RWPE2 (cell line): ENCODE measurements at places on chromosomes 2 and 18.

DNA sequence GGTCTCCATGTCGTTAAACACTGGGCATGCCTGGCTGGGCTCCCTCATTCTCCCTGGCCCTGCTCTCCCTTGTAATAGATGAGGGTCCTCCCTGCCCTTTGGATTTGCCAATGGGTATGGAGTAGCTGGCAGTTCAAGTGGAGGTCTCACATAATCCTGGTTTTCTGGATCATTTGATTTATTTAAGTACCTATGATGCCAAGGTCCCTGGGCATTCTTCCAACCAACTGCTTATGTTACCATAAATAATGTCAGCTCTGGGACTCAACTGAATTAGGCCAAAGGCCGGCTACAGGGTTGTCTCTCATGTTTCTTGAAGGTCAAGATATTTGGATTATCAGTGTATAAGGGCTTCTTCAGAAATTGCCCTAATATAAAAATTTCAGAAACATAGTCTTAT, 104.9 kb upstream of the LYPD6 start:
- DNase-seq = no peak

- no peak for DNase-seq
Measured at GRCh38 chr18:13541621-13542519, 184.5 kb downstream of the FAM210A start.

DNA sequence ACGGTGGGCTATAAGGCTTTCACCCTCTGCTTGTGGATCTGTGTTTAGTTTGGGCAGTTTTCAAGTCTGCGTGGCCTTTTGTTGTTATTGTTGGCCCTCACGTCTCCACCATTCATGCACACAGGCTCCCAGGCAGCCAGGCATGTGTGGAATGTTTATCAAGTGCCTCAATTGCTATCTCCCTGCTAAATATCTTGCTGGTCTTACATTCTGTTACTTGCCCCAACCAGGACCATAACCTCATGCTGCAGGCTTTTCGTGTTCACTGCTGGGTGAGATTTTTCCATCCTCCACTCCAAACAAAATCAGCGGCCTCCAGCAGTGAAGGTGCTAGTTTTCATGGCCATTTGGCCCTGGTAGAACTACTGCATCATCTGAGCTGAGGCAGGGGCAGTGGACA, 63.0 kb upstream of the DSC1 start:
- no peak for DNase-seq

GRCh38 chr2:96175951-96176350, 30.7 kb upstream of the DUSP2 start:
- no peak for DNase-seq

DNA sequence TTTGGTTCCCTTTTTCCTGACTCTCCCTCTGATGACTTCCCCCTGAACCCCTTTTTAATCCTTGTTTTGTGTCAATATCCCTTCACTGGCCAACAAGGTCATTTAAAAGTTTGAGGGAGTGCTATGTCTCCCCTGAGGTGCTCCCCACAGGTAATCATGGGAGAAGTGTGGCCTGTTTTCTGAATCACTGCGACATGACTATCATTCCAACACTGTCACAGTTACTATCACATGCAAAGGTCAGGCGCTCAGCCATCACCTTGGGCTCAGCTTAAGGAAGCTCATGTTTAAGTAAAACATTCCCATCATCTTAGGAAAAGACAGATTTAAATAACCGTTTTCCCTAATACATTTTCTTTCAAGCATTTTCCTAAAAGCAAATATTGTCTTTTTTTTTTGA, 20.9 kb upstream of the ACAA2 start:
- no peak for DNase-seq

DNA sequence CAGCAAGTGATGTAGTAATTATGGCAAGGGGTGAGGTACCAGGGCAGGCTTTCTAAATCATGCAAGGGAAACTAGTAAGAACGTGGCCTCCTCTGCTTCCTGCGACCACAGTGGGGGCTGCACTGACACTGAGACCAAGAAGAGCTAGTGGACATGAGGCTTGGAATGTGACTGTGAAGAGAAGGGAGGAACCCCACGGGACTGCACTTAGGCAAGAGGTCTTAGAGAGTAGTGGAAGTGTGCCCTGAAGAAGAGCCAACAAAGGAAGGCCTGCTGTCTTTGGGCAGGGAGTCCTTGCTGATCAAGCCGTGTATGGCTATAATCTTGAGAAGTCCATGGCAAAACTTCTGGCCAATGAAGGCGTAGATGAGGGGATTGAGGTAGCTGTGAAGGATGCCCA, 8.9 kb upstream of the RUFY4 start:
- DNase-seq = no peak

DNA sequence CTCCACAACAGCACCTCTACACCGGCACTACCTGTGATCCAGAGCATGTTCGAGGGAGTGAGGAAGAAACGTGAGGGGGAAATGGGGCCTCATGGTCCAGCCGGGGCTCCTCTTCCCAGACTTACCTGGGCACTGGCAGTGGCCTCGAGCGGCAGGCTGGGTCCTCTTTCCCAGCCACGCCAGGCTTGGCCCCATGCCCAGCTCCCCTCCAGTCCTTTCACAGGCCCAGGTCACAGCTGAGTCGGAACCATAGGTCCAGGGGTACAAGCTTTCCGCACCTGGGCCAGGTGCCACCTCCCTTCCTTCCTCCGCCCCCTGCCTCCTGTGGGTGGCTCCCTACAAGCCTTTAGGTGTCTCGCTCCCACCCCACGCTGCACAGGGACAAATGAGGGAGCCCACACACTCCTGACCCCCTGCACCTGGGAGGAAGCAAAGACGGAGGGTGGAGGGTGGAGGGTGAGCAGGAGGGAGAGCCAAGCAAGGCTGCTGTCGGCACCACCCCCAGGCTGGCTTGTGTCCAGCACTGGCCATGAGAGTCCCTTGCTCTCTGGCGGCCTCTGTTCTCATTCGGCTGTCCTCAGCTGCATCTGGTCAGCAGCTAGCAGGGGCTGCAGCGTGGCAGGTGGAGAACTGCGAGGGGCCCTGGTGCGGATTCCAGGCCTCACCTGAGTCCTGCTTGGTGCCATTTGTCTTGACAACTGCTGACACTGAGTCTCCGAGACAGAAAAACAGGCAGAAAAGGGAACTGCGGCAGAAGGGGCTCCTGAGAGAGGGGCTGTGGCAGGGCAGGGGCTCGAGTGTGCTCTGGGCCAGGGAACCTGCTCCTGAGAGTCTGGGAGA, 26.8 kb downstream of the ADRA2B start:
- DNase-seq = no peak

DNA sequence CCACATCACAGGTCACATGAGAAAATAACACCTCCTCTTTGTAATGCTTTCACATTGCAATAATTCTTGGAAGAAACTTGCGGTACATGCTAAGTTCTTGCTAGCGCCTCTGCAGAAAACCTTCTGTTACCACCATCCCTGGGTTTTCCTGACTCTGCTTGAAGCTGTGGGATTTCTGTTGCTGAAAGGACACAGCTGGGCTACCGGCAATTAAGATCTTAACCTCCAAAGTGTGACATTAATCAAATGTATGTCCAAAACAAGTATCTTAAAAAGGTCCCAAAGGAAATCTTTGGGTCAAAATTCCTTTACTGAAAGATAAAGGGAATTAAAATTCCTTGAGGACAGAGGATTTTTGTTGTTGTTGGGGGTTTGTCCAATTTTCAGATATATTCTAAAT, 7.5 kb downstream of the CCBE1 start:
- no peak for DNase-seq

GRCh38 chr18:65737471-65737955, 13.3 kb upstream of the CDH7 start:
- DNase-seq = no peak

- DNase-seq = no peak
Measured at GRCh38 chr2:233265899-233266431, 14.5 kb downstream of the ATG16L1 start.

- no peak for DNase-seq
Measured at GRCh38 chr18:6106091-6106685, 210.9 kb upstream of the TMEM200C start.

DNA sequence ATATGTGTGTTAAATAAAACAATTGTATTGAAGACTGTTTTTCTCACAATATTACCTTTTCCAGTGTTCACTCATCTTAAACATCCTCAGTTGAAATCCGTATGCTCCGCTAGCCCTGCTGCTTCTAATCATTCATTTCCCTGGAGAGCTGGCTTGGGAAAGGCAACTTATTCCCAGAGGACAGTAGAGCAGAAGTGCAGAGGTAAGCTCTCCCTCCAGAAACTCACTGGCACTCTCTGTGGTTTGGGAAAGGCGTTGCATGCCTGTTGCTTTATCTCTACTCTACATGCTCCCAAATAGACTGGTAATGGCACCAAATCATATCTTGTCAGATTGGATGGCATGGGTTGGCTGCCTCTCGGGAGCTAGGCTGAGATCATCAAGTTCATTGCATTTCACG, 117.1 kb upstream of the BOD1L2 start:
- DNase-seq = no peak

DNA sequence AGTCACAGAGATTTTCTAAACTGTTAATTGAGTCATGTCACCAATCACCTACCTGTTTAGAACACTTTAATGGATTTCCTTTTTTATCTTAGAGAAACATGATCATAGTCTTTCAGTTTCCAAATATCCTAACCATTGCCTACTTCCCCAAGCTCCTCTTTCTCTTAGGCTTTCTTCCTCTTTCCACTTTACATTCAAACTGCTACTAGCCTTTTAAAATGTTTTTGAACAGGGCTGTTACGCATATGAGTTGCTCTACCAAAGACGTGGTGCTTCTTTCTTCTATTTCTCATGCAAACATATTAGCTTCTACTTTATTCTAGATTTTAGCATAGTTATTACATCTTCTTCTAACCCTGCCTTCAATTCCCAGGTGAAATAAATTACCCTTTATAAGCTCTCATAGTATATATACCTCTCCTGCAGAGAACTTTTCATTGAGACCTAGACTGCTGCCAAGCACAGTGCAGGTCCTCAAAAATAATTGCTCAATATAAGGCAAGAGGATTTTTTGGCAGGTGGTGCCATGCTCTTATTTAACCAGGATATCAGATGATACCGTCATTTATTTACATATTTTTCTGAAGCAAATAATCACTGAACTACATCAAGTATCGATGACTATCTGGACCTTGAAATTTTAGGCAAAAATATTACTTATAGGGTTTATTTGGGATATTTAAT, 937.1 kb downstream of the TSN start:
- DNase-seq = no peak

GRCh38 chr18:22034276-22034675, 135.1 kb upstream of the GATA6 start:
- DNase-seq = no peak

DNA sequence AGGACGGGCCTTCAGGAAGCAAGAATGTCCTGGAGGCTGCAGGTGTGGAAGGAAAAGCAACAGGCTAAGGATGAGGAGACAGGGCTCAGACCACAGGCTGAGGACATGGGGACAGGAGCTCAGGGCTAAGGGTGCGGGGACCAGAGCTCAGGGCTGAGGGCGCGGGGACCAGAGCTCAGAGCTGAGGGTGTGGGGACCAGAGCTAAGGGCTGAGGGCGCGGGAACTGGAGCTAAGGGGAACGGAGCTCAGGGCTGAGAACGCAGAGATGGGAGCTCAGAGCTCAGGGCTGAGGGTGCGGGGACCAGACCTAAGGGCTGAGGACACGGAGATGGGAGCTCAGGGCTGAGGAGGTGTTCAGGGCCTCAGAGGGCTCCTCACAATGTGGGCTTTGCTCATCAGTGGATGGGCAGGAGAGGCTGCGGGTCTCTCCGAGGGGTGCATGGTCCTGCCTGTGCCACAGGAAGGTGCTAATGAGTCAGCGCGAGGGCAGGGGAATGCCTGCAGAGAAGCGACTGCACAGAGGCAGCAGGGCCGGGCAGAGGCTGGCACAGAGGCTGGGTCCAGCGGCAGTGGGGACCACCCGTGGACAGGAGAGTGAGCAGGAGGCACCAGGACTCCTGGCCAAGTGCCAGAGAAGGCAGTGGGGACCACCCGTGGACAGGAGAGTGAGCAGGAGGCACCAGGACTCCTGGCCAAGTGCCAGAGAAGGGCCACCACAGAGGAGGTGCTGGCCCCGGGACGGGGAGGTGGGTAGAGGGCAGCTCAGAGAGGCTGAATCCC, 271.7 kb downstream of the TWIST2 start:
- DNase-seq = no peak

DNA sequence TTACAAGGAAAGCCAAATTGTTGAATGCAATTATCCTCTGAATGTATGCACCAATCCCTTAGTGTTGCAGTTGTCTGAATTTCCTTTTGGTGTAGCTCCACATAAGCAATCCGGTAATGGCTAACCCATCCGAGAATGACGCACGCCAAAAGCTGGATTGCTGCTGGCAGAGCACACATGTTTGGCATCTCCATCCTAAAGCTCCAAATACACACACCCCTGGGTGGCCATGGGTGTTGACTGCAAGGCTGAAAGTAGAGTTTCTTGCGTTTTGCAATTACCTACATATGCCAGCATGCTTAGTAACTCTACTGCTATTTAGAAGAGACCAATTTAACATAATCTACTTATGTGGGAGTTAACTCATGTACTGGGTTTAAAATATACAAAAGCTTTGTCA, 53.1 kb downstream of the KCTD1 start:
- DNase-seq = no peak

DNA sequence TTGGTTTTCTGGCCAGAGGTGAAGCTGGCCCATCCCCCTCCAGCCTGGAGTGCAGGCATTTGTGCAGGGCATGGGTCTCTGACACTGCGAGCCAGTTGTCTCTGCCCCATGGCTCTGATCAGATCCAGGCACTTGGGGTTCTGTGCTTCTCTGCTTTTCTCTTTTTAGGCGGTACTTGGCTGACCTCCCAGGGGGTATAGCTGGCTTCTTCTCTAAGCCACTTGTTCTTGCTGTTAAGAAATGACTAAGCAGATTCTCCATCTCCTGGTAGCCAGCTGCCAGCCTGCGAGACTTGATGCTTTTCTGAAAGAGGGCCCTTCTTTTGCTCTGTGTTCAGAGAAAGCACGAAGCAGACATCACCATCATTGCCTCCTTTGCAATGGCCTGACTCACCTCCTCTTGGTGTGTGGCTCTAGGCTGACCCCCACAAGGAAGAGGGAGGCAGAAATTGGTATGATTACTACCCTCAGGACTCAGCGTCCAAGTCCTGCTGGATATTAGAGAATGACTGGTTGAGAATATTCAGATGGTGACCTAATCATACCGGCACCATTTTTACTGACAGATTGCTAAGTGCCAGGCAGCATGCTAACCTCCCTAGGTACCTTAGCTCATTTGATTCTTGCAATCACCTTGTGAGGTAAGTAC, 32.7 kb downstream of the TNP1 start:
- no peak for DNase-seq

DNA sequence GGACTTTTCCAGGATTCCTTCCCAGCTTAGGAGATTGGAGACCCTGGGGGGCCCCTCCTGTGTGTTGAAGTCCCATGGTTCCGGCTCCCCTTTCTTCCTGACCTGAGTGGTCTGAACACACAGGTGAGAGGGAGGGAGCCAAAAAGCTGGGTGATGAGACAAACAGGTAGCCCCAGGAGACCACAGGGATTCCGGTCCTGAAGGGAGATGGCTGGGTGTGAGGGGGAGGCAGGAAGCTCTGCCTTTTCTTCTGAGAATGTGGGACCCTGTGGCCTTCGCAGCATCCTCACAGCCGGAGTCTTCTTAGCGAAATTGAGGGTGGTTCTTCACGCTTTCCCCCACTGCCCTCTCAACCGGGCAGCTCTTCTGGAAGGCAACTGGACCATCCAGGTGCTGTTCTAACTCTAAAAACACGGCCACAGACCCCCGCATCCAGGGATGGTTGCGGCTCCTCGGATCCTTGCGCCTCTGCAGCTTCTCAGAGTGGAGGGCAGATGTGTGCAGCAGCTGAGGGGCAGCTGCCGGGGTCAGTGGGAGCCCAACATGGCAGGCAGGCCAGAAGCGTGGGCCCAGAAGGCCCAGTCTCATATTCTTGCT, 4.4 kb downstream of the SLC66A3 start:
- DNase-seq = no peak

- no peak for DNase-seq
Measured at GRCh38 chr2:36403675-36404230, 48.2 kb downstream of the CRIM1 start.
